Upper lobe of right lung (tissue), 1 donor: ENCODE measurements at places on chromosomes 5 and 9.
A peak's percentile ranks its signal among the peaks of the same experiment; 100 is the strongest.

DNA sequence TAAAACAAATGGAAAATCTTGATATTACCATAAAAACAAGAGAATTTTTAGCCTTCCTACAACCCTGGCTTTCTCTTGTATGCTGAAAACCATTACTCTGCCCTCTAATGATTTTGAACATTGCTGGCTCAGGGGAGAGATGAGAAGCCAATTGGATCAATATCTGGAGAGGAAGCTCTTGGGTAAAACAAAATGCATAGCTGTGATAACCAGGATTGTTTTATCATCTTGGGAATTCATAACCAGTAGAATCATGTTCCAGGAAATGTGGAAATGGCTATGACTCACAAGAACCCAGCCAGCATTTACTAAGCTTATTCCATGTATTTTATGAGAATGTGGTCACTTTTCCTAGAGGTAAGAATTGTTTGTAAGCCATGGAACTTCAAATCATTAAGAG is 51.1 kb upstream of the CTNND2 start:
- H3K4me3 ChIP-seq = no peak overlapping the region
- DNase-seq = no peak
- no peaks in the 10 kb centered on the region for H3K4me1 ChIP-seq
- no peak overlapping the region for H3K27ac ChIP-seq
- no peaks in the 10 kb centered on the region for H3K27me3 ChIP-seq
- no peaks in the 10 kb centered on the region for H3K36me3 ChIP-seq

GRCh38 chr5:56685503-56686217 is 129.7 kb upstream of the MAP3K1 start:
- no peaks in the 10 kb centered on the region for H3K27me3 ChIP-seq
- H3K4me1 ChIP-seq = peaks cover 5% of the 10 kb centered on the region
- no peak overlapping the region for H3K27ac ChIP-seq
- no peak overlapping the region for H3K4me3 ChIP-seq
- DNase-seq = no peak

DNA sequence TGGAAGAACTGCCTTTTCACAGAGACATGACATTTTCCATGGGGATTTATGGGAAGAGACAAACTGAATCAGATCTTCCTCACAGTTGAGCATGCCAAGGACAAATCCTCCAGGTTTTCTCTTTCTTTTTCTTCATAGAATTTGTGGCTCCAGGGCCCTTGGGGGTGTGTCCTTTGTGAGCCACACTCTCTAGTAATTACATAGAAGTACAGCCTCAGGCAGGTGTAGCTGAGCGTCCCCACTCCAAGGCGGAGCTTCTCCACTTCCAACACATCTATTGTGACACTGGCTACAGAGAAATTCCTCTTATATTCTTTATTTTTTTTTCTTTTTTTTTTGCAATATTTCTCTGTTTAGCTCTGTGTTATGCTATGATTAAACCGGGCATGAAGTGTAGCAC is 420.5 kb upstream of the CD180 start:
- no peaks in the 10 kb centered on the region for H3K4me1 ChIP-seq
- no peaks in the 10 kb centered on the region for H3K27me3 ChIP-seq
- H3K36me3 ChIP-seq = no peaks in the 10 kb centered on the region

DNA sequence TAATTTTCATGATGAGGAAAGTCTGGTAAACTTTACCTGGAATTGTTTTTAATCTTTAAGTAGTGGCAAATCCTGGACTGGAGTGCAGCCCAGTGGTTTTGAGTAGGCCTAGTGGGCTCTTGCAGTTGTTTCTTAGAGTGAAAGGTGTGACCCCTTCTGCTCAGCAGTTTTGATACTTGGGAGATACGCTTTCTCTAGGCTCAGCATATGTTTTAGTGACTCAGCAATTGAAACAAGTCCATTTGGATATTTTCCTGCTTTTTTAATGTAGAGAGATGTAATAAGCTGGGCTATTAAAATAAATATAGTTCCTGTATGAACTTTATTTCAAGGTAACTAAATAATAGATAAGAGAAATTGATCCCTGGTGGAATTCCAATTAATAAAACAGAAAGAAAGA is 6.0 kb downstream of the POLR3G start:
- H3K27ac ChIP-seq = no peak overlapping the region
- DNase-seq = no peak

DNA sequence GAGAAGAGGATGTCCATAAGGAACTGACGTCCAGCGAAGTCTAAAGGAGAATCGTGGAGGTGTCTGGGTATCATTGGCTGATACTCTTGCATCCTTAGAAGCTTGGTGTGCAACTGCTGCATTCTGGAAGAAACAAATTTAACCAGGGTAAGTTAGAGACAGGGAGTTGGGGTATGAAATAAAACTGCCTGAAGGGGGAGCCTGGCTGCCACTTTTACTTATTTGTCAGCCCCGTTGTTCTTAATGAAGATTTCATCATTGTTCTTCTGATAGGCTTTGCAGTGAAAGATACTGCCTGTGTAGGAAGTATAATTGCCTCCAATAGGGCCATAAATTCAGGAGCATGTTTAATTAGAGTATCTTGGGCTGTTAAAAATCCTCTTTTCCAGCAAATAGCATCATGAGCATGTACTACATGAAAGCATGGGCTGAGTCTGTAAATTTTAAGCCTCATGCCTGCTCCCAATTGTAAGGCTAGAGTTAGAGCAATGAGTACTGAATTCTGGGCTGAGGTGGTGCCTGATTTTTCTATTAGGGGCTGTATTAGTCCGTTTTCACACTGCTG is 1264.5 kb upstream of the ACO1 start:
- H3K27ac ChIP-seq = no peak overlapping the region
- H3K36me3 ChIP-seq = no peaks in the 10 kb centered on the region
- no peak for DNase-seq
- H3K4me1 ChIP-seq = no peaks in the 10 kb centered on the region

DNA sequence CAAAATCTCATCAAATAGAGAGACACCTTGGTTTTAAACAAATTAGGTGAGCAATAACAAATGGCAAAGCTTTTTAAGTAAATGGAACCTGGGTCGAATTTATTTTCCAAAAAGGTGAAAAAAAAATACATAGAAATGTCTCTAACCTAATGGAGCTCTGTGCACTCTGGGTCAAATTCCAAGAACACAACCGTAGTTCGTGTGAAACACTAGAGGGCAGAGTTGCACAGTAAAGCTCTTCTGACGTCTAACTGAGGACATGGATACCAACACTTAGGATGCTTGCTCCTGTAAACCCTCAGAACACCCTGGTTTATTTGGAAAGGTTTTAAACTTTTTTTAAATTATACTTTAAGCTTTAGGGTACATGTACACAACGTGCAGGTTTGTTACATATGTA is 18.9 kb downstream of the MARCHF11 start:
- H3K27me3 ChIP-seq = no peaks in the 10 kb centered on the region
- H3K36me3 ChIP-seq = no peaks in the 10 kb centered on the region
- no peaks in the 10 kb centered on the region for H3K4me1 ChIP-seq
- H3K4me3 ChIP-seq = no peak overlapping the region

GRCh38 chr5:54013556-54014194 is 296.7 kb downstream of the ARL15 start:
- no peak for DNase-seq
- no peaks in the 10 kb centered on the region for H3K4me1 ChIP-seq
- H3K27me3 ChIP-seq = no peaks in the 10 kb centered on the region

- no peak for DNase-seq
- no peaks in the 10 kb centered on the region for H3K36me3 ChIP-seq
- no peak overlapping the region for H3K4me3 ChIP-seq
- H3K27ac ChIP-seq = no peak overlapping the region
- H3K4me1 ChIP-seq = peaks cover 11% of the 10 kb centered on the region
Observed at GRCh38 chr9:92564504-92564903, 28.7 kb upstream of the ECM2 start.

DNA sequence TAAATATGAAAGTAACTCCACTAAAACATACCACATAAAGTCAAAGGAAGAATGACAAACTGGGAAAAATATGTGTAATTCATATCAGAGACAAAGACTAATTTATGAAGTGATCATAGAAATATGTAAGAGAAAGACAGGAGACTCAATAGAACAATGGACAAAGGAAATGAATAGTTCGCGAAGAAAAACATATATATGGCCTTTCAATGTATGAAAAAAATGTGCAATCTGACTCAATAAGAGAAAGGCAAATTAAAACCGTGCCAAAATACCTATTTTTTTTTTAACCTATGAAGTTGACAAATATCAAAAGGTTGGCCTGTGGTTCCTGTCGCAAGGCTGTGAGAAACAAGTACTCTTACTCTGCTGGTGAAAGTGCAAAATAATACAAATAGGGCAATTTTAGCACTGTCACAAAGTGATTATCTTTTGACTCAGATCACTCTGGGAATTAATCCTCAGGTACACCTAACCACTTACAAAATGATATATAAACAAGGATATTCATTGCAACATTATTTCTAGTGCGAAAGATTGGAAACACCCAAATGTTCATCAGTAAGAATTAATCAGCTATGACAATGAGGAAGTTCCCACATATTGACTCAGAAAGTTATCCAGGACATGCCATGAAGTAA is 3.7 kb downstream of the C9 start:
- no peak for DNase-seq
- H3K4me1 ChIP-seq = no peaks in the 10 kb centered on the region
- H3K4me3 ChIP-seq = no peak overlapping the region
- no peak overlapping the region for H3K27ac ChIP-seq

- DNase-seq = no peak
- H3K4me3 ChIP-seq = no peak overlapping the region
- peaks cover 4% of the 10 kb centered on the region for H3K36me3 ChIP-seq
Observed at GRCh38 chr5:168401226-168401625, 85.0 kb upstream of the RARS1 start.

DNA sequence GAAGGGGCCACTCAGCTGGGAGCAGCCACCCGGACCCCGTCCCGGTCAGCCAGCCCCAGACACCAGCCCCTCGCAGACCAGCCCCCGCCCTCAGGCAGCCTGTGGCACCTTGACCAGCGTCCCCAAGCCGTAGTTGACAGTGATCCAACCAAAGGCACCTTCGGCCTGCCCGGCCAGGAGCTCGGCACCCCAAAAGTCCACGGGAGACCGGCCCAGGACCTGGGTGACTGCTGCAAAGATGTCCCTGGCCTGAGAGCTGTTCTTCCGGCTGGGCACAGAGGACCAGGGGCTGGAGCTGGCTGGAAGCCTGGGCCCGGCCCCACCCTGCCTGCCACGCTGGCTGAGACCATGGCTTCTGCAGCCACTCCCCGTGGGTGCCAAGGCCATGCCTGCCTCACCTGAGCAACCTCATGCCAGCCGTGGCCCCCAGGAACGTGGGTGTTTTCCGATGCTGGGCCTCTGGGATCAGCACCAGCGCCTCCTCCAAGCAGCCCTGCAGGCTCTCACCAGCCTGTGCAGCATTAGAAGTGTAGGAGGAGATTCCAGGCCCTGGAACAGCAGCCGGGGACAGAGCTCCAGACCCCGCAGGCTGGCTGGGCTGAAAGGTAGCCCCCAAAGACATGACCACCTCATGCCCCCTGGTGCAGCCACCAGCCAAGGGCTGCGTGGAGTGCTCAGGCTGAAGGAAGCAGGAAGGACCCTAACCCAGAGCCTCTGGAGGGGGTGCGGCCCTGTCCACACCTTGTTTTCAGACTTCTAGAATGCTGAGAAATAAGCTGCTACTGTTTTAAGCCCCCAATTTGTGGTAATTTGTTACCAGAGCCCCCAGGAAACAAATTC is 4.2 kb downstream of the ENTPD8 start:
- no peak overlapping the region for H3K27ac ChIP-seq
- DNase-seq = peak; percentile 59
- no peaks in the 10 kb centered on the region for H3K27me3 ChIP-seq
- no peaks in the 10 kb centered on the region for H3K4me1 ChIP-seq
- H3K4me3 ChIP-seq = no peak overlapping the region

DNA sequence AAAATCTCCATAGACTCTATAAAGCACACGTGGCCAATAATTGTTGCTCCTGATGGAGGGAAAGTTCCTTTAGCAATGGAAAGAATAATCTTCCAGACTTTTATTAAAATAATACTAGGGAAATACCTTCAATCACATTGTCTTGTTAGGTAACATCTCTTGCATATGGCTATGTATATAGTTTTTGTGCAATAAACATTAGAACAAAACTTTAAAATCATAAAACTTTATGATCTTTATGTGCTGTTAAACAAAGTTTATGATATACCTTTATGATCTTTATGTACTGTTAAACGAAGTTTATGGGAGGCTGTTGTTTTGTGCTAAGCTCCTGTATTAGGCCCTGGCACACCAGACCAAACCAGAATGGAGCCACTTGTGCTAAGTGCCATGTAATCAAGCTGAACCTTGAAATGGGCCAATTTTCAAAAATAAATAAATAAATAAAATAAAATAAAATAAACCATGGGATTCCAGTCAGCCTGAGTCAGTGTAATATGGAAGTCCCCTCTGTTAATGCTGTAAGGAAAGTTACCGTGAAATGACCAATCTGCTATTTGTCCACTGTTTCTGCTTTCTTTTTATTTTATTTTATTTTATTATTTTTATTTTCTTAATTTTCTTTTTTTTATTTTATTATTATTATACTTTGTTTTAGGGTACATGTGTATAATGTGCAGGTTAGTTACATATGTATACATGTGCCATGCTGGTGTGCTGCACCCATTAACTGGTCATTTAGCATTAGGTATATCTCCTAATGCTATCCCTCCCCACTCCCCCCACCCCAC is 431.3 kb downstream of the SPATA31D1 start:
- H3K27me3 ChIP-seq = no peaks in the 10 kb centered on the region
- no peaks in the 10 kb centered on the region for H3K36me3 ChIP-seq
- H3K4me3 ChIP-seq = no peak overlapping the region
- DNase-seq = no peak

DNA sequence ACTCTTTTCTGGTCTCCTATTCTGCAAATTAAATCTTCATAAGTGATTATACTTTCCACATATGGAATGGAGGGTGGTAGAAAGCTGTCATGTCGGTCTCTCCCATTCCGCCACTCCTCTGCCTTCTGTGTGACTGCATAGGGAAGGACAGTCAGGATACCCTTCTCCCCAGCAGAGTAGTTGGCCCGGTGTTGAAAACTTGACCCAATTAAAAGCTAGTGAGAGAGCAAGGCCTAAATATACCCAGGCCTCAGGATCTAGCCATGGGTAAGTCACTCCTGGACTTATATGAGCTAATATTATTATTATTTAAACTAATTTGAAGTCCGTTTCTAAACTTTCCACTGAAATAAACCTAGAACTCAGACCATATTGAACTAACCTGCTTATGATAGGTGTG is 194.8 kb downstream of the TSSK1B start:
- no peak overlapping the region for H3K27ac ChIP-seq
- no peak overlapping the region for H3K4me3 ChIP-seq
- DNase-seq = no peak
- no peaks in the 10 kb centered on the region for H3K36me3 ChIP-seq
- no peaks in the 10 kb centered on the region for H3K27me3 ChIP-seq

GRCh38 chr9:91131433-91131839 is 230.3 kb downstream of the AUH start:
- no peak overlapping the region for H3K4me3 ChIP-seq
- H3K27ac ChIP-seq = no peak overlapping the region
